ENCODE measurements at places on chromosomes 5 and 9.

- no peak for DNase-seq
Observed at GRCh38 chr5:160312134-160312959, at the start of gene CCNJL. Gene CCNJL (minus strand): TSS chr5:160312564. CDS start chr5:160311923, 641 bp downstream.

DNA sequence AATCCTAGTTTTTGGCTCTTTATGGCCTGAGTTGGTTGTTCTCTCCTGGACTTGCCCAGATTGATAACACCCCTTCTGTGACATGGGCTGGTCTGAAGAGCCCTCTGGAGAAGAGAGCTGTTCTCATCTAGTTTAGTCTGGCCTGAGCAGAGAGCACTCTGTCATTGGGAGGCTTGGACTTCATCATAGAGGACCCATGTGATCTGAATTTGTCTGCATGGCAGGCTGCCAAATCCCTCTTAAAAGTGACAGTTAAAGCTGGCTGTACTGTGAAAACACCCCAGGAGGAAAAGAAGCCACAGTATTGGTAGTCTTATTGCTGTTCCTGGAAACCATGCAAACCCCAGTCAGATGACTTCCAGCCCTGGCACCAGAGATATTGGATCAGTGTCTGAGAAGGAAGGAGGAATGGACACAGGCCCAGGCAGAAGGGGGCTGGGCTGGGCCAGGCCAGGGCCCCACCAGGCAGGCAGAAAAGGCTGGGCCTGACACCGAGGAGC is 3.7 kb upstream of the WDR31 start:
- peak; percentile 15 for DNase-seq

DNA sequence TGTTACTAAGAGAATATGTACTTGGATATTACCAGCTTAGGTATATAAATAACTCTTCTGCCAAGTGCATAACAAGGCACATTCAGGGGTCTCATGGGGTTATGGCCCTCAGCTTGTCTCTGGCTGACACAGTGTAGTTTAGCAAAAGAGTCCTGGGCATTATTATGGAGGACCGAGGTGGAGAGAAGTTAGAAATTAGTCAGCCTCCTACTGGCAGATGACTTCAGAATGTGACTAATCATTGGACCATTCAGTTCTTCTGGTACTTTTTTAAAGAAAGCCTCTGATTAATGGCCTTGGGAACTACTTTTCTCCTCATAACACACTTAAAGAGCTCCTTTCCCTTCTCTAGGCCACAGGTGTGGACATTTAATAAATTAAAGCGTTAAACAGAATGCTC is 178.9 kb downstream of the SH3GL2 start:
- DNase-seq: no peak

DNA sequence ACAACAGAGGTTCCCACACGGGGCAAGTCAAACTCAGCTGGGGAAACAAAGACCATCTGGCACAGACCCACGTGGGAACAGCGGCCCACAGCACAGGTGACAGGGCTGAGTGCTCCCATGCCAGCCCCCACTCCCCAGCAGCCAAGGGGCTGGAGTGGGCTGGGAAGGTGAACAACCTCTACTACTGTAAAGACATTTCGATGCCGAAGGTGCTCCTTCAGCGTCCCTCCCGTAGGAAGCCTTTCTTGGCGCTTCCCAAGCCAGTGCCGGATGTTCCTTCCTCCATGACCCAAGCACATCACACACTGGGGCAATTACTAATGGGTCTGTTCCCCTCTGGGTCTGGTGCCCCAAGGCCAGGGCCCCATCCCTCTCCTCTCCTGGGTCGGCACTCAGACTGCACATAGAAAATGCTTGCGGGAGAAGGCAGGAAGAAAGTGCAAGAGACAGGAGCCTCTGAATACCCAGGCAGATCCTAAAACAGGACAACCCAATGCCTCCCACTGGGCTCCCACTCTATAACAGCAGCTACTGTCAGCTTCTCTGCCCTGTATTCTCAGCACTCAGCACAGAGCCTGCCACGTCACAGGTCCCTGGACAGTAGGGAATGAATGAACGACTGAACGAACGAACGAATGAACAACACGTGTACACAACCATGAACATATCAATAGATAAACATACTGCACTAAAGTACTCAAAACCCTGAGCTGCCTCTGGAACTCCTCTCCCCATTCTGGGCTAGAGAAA is 77.0 kb upstream of the LRRTM2 start:
- no peak for DNase-seq

- DNase-seq: no peak
Observed at GRCh38 chr5:126469536-126470316, 46.5 kb downstream of the GRAMD2B start.

DNA sequence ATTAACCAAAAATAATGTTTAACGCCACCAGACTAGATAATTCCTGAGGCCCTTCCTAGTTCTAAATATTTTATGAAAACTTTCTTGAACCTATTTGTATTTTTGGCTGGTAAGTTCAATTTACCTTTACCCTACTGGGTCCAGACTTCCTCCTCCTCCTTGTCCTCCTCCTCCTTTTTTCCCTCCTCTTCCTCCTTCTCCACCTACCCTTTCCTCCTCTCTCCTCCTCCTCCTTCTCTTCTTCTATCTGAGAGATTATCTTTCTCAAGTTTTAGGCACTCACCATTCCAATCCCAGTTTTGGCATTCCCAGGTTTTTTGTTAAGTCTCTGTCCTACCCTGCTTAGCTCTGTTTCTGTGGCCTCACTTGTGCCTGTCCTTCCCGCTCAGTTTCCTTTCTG is 24.7 kb upstream of the RAPGEF1 start:
- DNase-seq: no peak

DNA sequence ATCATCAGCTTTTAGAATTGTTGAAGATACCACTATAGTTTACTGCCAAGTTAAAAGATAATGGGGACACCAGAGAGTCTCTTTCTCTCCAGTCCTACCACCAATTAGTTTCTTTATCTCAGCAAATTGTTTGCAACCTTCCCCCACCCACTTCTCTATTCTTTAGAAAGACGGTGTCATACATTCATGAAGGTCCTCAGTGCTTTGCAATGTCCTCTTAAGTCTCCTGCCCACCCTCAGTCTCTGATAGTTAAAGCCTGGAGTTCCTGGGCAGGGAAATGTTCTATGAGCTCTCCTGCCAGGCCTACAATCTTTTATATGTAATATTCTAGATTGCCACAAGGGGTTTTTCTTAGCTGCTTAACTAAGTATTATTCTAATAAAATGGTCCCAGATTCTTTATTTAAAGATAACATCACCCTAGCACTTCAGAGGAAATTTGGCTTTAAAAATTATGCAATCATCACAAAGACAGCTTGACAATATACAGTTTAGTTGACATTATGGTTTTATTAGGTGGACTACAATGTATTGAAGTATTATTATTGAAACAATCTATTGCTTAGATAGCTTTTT is 509.2 kb downstream of the CSNK1G3 start:
- DNase-seq: no peak

DNA sequence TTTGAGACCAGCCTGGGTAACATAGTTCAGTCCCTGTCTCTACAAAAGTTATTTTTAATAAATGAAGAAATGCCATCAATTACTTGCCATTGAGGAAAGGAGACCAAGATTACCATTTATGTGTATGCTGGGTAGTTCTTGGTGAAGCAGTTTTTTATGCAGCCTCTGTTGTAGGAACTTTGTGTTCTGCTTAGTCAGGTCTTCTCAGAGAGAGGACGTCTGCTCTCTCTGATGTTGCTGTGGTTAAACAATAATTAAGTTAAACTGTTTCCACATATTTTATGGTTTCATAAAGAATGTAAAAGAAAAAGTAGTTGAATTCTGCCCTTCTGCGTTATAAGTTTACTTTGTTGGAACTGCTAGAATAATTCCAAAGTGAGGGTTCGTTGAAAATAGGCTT is 210.5 kb downstream of the KDM4C start:
- no peak for DNase-seq

GRCh38 chr5:36442796-36443195 is 141.1 kb upstream of the RANBP3L start:
- no peak for DNase-seq

DNA sequence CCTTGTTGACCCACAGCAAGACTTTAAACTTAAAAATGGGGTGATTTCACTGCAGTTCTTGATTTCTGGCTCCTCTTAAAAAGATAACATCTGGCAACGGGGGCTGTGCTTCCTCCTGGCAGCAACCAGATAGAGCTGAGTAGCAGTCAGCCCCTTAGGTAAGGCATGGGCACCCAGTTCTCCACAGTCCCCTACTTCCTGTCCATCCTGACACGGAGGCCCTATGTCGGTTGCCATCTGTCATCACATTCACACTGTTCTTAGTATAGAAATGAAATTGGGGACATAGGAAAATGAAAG is 11.7 kb downstream of the CD74 start:
- no peak for DNase-seq

GRCh38 chr9:9341203-9341602 is 1271.6 kb downstream of the PTPRD start:
- no peak for DNase-seq

DNA sequence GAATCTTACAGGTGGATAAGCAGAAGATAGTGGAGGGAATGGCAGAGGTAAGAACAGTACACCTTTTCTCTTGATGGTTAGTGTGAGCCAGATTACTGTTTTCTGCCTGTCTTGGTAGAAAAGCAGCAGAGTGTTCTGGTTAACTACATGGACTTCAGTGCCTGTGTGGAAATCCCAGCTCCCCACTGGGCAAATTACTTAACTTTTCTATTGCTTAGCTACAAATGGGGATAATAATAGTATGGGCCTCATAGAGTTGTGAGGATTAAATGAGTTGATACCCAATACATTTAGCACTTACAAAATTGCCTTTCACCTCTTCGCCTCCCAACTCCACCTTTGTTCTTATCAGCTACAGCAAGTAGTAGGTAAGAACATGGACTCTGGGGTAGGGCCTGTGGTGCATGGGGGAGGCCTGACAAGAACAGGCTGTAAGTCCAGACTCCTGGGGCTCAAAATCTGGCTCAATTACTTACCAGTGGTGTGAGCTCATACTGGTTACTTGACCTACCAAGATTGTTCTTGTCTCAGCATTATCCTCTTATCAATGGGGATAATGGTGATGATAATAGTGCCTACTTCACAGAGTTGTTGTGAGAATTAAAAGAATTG is 125.1 kb downstream of the LIFR start:
- no peak for DNase-seq

GRCh38 chr5:154141745-154142221 is 48.8 kb upstream of the GALNT10 start:
- DNase-seq: no peak
